ENCODE measurements at places on chromosomes 3 and 15.
A peak's percentile ranks its signal among the peaks of the same experiment; 100 is the strongest.

DNA sequence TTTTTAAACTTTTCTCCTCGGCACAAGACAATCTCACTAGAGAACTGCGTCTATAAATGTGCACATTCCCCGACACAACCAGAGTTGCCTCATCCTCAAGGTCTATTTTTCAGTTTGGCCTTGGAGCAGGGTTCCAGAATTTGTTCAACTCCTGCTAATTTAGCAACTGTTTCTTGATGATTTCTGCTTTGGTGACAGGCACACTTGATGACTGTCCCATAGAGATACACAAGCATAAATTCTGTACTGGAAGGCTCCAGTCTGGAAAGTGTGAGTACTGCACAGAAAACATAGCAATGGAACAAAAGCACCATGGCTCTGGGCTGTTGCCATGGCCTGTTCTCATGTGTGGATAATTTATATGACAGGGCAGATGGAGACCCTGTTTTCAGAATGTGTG is 379.6 kb upstream of the PDZRN3 start:
- DNase-seq: no peak

- DNase-seq: no peak
These were observed 1.6 kb upstream of the PROK2 start for GRCh38 chr3:71786551-71786950.

GRCh38 chr15:101689901-101690300 is 34.4 kb downstream of the TARS3 start:
- peak; percentile 38 for DNase-seq

- no peak for DNase-seq
These were observed 10.9 kb downstream of the CERS3 start for GRCh38 chr15:100517846-100518245.

GRCh38 chr3:126895178-126896066 is 87.5 kb upstream of the PLXNA1 start:
- DNase-seq: no peak

Measured in stimulated activated CD4-positive, alpha-beta T cell treated with anti-CD3 and anti-CD28 coated beads, Interleukin-15, amount 100 ng/mL, for 24 hours (primary cell).